ENCODE measurements at places on chromosomes 2 and 18. TPM values are rescaled to one million over a fixed set of nuclear protein-coding genes. Genes with fewer than 3 reads are reported as not detected.

DNA sequence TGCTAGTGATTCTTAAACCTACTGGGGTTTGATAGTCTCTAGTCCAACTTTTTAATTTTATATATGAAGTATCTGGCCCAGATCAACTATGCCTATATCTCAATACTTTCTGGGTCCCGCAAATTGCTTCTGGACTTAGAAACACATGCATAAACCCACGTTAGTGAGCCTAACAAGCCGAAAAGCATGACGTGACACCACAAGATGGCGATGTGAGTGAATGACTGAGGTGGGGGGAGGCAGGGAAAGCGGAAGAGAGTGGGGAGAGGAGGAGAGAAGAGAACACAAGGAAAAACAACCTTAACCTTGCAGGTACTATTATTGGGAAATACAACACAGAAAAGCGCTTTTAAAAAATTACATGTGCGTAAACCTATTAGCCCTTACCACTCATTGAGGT, 13.8 kb downstream of the PDIA6 start:
- peaks cover 33% of the 10 kb centered on the region for H3K36me3 ChIP-seq
- DNase-seq: no peak
- H3K4me1 ChIP-seq: no peaks in the 10 kb centered on the region
- H3K27ac ChIP-seq: no peak overlapping the region
- no peak overlapping the region for H3K4me3 ChIP-seq

GRCh38 chr2:134457765-134458472, 204.0 kb downstream of the MGAT5 start:
- no peak for DNase-seq
- H3K27me3 ChIP-seq: no peaks in the 10 kb centered on the region
- no peak overlapping the region for H3K4me3 ChIP-seq
- H3K4me1 ChIP-seq: peaks cover 23% of the 10 kb centered on the region
- H3K27ac ChIP-seq: no peak overlapping the region

GRCh38 chr2:60553495-60554073, at the start of gene BCL11A:
BCL11A (minus strand) TSS chr2:60553654; CDS start chr2:60553270, 384 bp downstream.
- H3K27ac ChIP-seq: peak within 1 kb of the TSS; percentile 59
- peaks cover 86% of the 10 kb centered on the region for H3K27me3 ChIP-seq
- peak within 1 kb of the TSS; percentile 69 for H3K4me3 ChIP-seq
- H3K36me3 ChIP-seq: no peaks in the 10 kb centered on the region
- peak; percentile 90 for DNase-seq

DNA sequence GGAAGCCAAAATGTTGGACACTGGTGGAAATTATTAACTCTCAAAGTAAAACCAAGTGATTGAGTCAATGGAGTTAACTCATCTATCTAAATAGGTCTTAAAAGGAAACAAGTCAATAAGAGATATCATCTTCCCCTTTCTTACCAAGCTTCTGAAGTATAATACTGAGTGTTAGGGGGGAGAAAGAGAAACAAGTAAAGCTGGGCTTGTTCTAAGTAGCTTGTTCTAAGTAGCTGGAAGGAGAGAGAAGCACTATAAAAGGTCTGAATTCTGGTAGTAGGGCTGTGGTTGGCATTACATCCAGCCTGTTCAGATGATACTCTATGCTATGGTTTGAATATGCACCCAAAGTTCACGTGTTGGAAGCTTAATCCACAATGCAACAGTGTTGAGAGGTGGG, 26.8 kb downstream of the YES1 start:
- H3K27ac ChIP-seq: no peak overlapping the region
- no peaks in the 10 kb centered on the region for H3K4me1 ChIP-seq
- H3K4me3 ChIP-seq: no peak overlapping the region
- DNase-seq: no peak

- no peak overlapping the region for H3K27ac ChIP-seq
- H3K27me3 ChIP-seq: no peaks in the 10 kb centered on the region
- no peak for DNase-seq
- H3K36me3 ChIP-seq: no peaks in the 10 kb centered on the region
Measured at GRCh38 chr2:233862261-233862768, 5.9 kb downstream of the MSL3B start.

DNA sequence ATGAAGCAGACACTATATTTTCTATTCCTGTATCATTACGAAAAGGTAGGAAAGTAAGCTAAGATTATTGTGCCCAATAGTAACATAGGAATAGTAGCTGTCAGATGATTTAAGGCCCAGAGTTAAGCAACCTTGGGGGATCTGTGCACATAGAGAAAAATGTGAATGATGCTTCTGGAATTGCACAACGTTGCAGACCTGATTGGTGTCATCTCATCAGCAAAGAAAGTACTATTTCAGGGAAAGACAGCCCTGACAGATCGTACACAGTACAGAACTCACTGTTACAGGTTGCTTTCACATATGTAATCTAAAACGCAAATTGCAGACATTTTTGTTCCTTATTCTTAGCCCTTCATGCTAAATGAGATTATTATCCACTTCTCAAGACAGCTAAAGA, 535.9 kb downstream of the TRIB2 start:
- DNase-seq: no peak
- H3K27me3 ChIP-seq: no peaks in the 10 kb centered on the region
- H3K4me1 ChIP-seq: no peaks in the 10 kb centered on the region
- H3K4me3 ChIP-seq: no peak overlapping the region
- H3K27ac ChIP-seq: no peak overlapping the region
- no peaks in the 10 kb centered on the region for H3K36me3 ChIP-seq

GRCh38 chr2:6968319-6969100, 51.3 kb downstream of the RNF144A start:
- H3K4me3 ChIP-seq: no peak overlapping the region
- no peaks in the 10 kb centered on the region for H3K27me3 ChIP-seq
- no peak overlapping the region for H3K27ac ChIP-seq
- peak; percentile 83 for DNase-seq
- H3K4me1 ChIP-seq: peaks cover 2% of the 10 kb centered on the region

GRCh38 chr18:75931079-75931478, 503.6 kb upstream of the SMIM21 start:
- no peaks in the 10 kb centered on the region for H3K36me3 ChIP-seq
- H3K4me3 ChIP-seq: no peak overlapping the region
- H3K4me1 ChIP-seq: no peaks in the 10 kb centered on the region
- no peak overlapping the region for H3K27ac ChIP-seq
- DNase-seq: no peak
- H3K27me3 ChIP-seq: no peaks in the 10 kb centered on the region

DNA sequence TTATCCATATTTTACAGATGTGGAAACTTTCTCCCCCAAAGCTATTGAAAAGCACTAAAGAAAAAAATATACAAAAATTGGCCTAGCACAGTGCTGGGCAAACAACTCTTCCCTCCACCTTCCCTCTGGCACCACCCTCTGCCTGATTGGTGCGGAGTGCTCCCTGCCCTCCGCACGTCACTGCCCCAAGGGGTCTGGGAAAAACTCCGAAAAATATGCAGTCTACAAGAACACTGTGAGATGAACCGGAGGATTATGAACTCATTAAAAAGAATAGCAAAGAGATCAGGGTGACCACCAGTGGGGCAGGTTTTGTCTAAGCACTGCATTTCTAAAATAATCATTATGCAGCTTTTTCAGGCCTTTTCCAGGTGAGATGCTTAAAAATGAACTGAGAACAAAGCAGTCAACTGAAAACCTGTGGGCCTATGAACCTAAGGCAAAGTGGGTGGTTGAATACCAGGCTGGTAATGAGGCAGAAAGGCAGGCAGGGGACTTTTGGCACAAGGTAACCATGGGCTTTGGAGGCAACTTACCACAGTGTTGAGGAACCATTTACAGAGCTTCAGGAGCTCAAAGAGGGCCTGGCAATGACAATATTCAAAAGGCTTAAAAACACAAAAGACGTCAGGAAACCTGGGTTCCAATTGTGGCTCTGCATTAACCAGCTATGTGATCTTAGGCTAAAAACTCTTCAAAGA, 57.5 kb downstream of the AAK1 start:
- peaks cover 3% of the 10 kb centered on the region for H3K4me1 ChIP-seq
- H3K4me3 ChIP-seq: no peak overlapping the region
- DNase-seq: no peak
- no peak overlapping the region for H3K27ac ChIP-seq
- no peaks in the 10 kb centered on the region for H3K27me3 ChIP-seq

GRCh38 chr2:213688133-213688532, 403.9 kb downstream of the SPAG16 start:
- no peak overlapping the region for H3K27ac ChIP-seq
- no peaks in the 10 kb centered on the region for H3K27me3 ChIP-seq
- no peaks in the 10 kb centered on the region for H3K4me1 ChIP-seq
- DNase-seq: no peak
- no peak overlapping the region for H3K4me3 ChIP-seq

DNA sequence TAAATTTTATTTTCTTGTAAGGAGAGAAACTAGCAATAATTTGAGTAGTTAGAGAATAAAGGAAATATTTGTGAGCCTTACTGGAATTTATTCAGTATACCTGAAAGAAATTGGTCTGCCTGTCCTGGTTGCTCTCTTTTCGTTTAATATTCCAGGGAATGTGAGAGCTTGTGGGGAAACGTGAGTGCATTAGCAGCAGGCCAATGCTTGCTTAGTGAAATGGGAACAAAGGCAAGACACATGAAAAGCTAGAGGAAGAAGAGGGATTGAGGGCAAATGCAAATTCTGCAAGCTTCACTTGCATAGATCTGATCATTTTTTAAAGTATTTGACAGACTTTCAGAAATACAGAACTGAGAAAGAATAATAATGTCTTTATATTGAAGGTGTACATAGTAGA, 111.0 kb downstream of the ERBB4 start:
- no peaks in the 10 kb centered on the region for H3K4me1 ChIP-seq
- DNase-seq: no peak
- no peak overlapping the region for H3K27ac ChIP-seq
- no peak overlapping the region for H3K4me3 ChIP-seq
- no peaks in the 10 kb centered on the region for H3K36me3 ChIP-seq

DNA sequence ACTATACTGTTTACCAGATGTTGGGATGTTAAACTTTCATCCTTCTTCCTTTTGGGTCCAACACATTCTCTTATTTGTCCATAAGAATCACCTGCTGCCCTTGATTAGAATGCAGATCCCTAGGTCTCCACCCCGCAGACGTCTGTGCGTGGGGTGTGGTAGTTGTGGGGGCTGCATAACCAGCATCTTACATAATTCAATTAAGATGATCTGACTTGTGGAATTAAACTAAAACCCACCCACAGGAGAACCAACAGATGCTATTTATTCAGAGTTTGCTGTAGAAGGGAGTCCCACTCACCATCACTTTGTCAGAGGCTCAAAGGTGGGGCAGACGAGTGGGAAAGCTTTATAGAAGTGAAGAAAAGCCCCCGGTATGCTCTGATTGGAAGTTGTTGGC, 1.6 kb upstream of the KLHL23 start:
- DNase-seq: no peak
- H3K27ac ChIP-seq: no peak overlapping the region
- no peaks in the 10 kb centered on the region for H3K27me3 ChIP-seq
- no peak overlapping the region for H3K4me3 ChIP-seq
- no peaks in the 10 kb centered on the region for H3K36me3 ChIP-seq
- peaks cover 12% of the 10 kb centered on the region for H3K4me1 ChIP-seq

DNA sequence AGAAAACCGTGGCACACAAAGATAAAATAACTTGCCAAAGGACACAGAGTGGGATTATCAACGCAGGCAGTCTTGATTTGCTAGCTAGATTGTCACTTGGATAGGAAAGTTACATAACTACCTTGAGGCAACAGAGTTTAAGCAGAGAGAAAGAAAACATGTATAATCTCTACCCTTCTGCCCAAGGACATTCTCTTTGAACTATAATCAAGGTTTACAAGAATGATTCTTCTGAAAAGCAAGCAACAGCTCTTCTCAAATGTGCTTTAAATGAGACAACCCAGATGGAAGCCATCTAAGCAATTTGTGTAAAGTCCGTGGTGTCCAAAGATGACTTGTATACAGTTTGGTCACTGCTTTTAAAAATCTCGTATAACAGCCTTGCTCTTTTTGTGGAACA, 177.4 kb downstream of the CD226 start:
- H3K4me3 ChIP-seq: no peak overlapping the region
- no peaks in the 10 kb centered on the region for H3K4me1 ChIP-seq
- H3K27me3 ChIP-seq: no peaks in the 10 kb centered on the region
- no peak for DNase-seq
- no peak overlapping the region for H3K27ac ChIP-seq

DNA sequence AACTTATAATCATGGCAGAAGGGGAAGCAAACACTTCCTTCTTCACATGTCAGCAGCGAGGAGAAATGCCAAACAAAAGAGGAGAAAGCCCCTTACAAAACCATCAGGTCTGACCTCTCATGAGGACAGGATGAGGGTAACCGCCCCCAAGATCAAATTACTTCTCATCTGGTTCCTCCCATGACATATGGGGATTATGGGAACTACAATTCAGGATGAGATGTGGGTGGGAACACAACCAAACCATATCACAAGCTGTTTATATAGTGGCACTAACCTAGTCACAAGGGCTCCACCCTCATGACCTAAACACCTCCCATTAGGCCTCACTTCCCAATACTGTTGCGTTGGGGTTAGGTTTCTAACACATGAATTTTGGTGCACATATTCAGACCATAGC, 110.0 kb downstream of the OSBPL6 start:
- no peak overlapping the region for H3K27ac ChIP-seq
- no peaks in the 10 kb centered on the region for H3K4me1 ChIP-seq
- no peaks in the 10 kb centered on the region for H3K36me3 ChIP-seq
- no peak for DNase-seq

DNA sequence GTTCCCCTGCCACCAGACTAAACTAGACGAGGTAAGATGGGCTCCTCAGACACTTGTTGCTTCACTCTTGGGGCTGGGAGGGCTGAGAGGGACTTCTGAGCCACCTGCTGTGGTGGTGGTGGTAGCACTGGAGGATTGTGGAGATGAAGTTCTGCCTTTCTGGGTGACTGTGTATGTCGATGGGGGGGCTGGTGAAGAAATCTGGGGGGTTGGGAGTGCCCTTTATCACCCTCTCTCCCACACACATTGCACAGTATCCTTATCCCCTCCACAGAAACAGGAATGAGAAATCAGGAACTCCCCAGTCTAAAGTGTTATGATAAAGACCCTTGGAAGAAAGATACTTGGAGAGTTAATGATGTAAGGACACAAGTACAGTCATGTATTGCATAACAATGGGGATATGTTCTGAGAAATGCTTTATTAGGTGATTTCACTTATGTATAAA, 38.5 kb downstream of the HK2 start:
- no peak for DNase-seq
- peaks cover 19% of the 10 kb centered on the region for H3K4me1 ChIP-seq
- H3K27ac ChIP-seq: no peak overlapping the region

- H3K27me3 ChIP-seq: peaks cover 5% of the 10 kb centered on the region
- H3K27ac ChIP-seq: no peak overlapping the region
- peaks cover 6% of the 10 kb centered on the region for H3K4me1 ChIP-seq
- no peaks in the 10 kb centered on the region for H3K36me3 ChIP-seq
- no peak for DNase-seq
Measured at GRCh38 chr2:1618974-1619373, 125.3 kb downstream of the PXDN start.

Gene CROCC2
- total RNA-seq: 0.04 TPM

Gene NTSR2
- total RNA-seq: not detected

Gene WNT10A
- 0.04 TPM for total RNA-seq

Gene HADHB
- total RNA-seq: 73.1 TPM

Gene NEU4
- total RNA-seq: 6.7 TPM

Gene HOXD3
- 3.1 TPM for total RNA-seq

Gene SERPINB2
- 0.27 TPM for total RNA-seq

Gene LRATD1
- total RNA-seq: 4.8 TPM

Gene PAX8
- total RNA-seq: 0.44 TPM

Gene SOX11
- total RNA-seq: 13.2 TPM
